HS-27A (cell line): ENCODE measurements at places on chromosomes 4 and X.

- DNase-seq, result no peak
Observed at GRCh38 chrX:21870494-21870893, 14.7 kb downstream of the YY2 start.

GRCh38 chr4:46503739-46504138 lies 113.8 kb upstream of the GABRA2 start:
- no peak for DNase-seq

- no peak for DNase-seq
Observed at GRCh38 chr4:166655231-166655630, 579.1 kb downstream of the SPOCK3 start.

DNA sequence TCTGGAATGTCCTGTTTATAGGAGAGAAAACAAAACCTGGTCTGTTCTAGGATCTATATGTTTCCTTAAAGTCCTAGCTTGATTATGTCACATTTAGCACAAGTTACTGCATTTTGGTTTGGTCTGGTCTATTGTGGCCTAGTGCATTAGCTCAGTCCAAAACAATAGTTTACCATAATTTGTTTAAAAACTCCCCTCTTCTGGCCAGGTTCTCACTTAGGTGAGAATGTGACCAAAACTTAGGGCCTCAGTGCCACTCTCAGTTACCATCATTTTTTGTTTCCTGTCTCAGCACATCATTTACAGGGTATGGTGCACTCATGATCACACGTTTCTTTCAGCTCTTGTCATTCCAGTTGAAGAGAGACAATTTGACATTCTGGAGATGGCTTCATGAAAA lies 378.5 kb downstream of the KLHL4 start:
- DNase-seq, result no peak

- no peak for DNase-seq
Observed at GRCh38 chr4:16691450-16691849, 207.0 kb downstream of the LDB2 start.

DNA sequence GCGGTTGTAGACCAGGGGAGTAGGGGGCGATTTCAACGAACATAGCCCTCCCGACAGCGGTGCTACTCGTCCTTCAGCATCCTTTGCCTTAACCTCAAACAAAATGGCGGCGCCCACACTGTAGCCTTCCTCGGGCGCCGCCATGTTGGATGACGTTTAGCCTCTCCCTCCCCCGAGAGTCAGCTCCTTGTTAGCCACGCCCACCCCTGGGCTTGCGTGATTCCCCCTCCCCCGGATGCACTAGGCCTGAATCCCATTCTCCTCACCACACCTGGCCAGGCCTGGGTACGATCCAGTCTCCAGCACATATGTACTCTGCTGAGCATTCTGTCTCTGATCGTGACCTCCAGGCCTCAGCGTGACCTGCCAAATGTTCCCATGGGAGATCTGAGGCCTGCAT lies 49.0 kb upstream of the ZNF157 start:
- DNase-seq, result no peak

GRCh38 chr4:169263791-169264392 lies 6.9 kb downstream of the SH3RF1 start:
- no peak for DNase-seq

DNA sequence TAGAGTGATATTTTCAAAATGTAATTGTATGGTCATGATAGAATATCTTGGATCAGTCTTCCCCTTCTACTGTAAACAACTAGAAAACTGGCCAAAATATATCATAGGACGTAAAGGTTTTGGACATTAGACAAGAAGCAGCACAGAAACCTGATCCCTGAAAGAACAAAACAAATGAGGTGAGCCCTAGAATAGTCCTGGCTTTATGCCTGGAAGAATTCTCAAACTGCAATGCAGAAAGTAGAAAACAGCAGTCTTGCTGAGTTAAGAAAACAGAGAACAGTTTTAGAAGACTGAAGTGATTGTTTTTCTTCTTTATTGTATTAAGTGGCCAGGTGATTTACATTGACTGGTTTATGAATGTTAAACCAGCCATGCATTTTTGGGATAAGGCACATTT lies 19.5 kb downstream of the NSUN7 start:
- DNase-seq, result no peak

GRCh38 chr4:123378794-123379193 lies 17.8 kb upstream of the SPRY1 start:
- no peak for DNase-seq

- no peak for DNase-seq
Observed at GRCh38 chr4:138555584-138555983, 313.4 kb upstream of the SLC7A11 start.

- peak; percentile 11 for DNase-seq
Observed at GRCh38 chr4:47315346-47315745, 148.2 kb downstream of the COMMD8 start.

DNA sequence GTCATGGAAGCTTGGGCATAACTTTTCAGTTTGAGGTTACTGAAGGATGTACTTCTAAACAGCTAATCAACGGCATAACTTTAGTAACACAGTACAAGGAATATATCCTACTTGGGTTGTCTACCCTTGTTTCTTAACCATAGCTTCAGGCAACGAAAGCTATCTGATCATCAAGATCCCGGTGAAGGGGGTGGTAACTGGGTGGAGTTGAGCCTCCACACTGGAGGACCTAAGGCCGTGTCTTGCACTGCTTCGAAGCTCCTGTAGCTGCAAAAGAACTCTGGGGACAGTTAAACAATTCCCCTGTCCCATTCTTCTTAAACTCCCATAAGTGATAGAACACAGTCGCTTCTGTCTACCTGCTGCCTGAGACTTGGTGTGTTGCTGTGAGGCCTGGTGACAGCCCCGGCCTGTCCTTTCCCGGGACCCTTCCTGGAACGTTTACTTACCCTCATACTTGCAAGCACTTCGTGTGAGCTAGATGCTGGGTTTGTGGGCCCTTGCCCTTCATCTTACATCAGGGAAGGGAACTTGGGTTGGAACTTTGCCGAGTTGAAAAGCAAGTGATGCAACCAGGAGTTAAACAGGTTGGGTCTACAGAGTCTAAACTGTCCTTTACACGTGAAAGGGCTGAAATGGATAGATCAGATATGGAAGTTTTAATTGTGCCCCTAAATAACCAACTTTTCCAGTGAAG lies 5.8 kb upstream of the WDR1 start:
- no peak for DNase-seq

- DNase-seq, result no peak
Observed at GRCh38 chr4:62232814-62233213, 1032.7 kb downstream of the ADGRL3 start.

- no peak for DNase-seq
Observed at GRCh38 chrX:136779346-136779781, 1.4 kb downstream of the ARHGEF6 start.

- no peak for DNase-seq
Observed at GRCh38 chr4:75708218-75708691, 16.1 kb upstream of the USO1 start.

- no peak for DNase-seq
Observed at GRCh38 chrX:138082896-138083295, 517.0 kb downstream of the ZIC3 start.

DNA sequence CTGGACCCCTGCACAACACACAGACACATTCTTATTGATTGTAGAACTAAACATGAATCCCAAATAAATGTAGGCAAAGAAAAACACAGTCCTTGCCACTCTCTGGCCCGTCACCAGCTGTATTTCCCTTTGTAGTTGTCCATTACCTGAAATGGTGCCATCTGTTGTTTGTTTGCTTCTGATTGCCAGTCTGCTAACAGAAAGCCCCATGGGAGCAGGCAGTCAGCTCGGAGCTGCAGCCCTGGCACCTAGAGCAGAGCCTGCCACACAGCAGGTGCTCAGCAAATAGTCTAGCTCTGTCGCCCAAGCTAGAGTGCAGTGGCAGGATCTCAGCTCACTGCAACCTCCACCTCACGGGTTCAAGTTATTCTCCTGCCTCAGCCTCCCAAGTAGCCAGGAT lies 28.9 kb downstream of the CPLX1 start:
- DNase-seq, result no peak

DNA sequence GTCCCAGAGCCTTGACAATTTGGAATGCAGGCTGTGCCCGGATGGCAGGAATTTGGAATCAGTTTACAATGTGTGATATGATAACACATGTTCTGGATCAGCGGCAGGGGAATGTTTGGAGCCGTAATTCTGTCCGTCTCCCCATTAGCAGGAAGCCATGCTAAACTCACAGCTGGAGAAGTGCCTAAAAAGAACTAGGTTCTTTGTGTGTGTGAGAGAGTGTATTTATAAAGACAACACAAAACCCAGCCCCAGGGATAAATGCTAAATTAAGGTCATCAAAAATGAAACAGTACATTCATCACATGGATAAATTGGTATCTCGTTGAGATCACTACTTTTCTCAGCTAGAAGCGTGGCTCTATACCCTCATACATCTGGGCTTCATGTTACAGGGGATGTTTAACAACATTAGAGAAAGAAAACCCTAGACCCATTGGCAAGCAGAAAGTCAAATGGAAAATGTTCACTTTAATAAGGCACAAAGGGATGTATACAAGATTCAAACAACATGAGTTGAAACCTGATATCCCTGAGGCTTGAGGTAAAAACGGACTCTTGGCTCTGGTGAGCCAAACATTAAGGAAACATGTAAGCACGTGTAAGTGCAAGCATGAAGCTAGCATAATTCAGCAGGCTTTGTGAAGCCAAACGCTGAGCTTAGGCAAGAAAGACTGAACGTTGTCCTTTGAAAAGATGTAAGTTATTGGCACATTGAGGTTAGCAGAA lies 18.0 kb upstream of the TMEM131L start:
- no peak for DNase-seq

GRCh38 chrX:16096141-16096540 lies 27.2 kb upstream of the GRPR start:
- no peak for DNase-seq

DNA sequence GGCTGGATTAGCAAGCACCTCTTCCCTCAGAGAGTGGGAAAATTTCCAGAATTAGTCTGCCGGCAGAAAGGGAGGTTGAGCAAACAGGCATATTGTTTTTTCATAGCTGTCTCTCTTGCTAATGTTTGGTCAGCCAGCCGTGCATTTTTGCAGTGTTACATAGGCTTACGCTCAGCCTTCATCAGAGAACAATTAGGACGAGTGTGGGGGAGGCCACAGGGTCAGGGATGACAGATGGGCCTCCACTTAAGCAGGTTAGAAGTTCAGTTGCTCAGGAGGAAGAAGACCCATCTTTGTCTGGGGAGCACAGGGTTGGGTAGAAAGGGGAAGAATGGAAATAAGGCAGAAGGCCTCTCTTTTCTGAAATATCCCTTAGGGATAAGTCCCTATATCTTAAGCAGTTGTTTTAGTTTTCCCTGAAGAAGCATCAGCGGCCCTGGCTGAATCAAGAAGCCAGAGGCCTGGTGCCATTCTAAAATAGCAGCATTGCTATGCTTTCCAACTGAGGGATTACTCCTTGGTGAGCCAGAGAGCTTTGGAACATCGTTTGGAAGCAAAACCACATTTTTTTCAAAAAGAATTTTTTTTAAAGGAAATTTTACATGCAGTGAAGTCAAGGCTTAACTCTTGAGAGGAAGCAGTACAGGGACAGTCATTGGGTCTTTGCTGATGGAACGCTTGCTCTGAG lies 118.8 kb downstream of the SMIM20 start:
- DNase-seq, result no peak

DNA sequence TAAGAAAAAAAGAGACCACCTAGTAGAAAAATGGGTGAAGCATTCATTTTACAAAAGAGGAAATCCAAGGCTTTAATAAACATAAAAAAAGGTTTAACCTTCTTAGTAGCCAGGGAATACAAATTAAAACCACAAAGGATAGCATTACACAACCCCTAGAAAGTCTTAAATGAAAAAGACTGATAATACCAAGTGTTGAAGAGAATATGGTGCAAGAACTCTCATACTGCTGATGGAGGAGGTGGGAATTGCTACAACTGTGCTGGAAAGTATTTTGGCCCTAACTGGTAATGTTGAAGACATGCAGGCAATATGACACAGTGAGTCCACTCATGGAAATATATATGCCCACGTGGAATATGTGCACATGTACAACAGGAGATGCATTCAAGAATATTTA lies 22.5 kb downstream of the ZNF41 start:
- no peak for DNase-seq

GRCh38 chrX:48696909-48697727 lies 584 bp downstream of the SUV39H1 start:
- peak; percentile 17 for DNase-seq

DNA sequence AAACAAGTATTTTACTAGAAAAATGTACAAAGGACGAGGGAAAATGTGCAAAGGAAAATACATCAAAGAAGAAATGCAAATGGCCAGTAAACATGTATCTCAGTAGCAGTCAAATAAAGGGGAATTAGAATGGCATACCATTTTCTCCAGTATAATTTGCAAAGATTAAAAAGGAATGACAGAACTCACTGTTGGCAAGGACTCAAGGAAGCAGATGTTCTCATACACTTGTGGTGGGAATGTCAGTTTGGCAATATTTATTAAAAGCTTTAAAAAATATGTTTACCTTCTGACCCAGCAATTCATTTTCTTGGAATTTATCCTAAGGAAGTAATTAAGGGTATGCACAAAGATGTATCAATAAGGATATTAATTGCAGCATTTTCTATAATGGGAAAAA lies 7.6 kb downstream of the CLCN5 start:
- no peak for DNase-seq

- no peak for DNase-seq
Observed at GRCh38 chr4:12889054-12889453, 595.1 kb downstream of the RAB28 start.

GRCh38 chr4:1727117-1728031 lies 6.1 kb downstream of the TACC3 start:
- no peak for DNase-seq

GRCh38 chr4:19301527-19301926 lies 950.2 kb upstream of the SLIT2 start:
- DNase-seq, result no peak

- no peak for DNase-seq
Observed at GRCh38 chrX:75547783-75548182, 24.9 kb upstream of the ZDHHC15 start.

DNA sequence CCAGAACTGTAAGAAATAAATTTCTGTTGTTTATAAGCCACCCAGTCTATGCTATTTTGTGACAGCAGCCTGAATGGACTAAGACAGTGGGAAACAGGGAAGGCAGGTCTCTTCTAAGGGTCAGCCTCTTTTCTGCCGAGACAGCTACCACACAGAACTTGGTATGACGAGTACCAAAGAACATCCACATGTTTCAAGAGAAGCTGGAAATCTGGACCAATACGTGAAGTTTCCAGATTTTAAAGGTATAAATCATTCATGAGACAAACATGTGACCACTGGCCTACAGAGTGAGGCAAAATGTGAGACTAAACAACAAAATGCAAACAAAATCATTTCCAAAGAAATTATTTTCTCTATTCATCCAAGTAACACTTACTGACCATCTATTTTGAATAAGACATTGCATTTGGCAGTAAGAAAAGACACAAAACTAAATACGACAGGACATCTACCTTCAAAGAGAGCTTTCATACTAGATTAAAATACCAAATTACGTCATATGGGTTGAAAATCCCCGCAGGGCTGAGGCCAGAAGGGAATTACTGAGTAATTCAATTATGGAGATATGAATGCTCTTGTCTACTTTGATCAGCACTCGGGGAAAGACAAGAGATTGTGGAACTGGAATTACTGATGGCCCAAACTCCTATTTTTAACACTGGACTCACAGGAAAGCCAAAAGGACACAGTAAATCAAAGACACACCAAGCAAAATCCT lies 7.2 kb downstream of the SCARB2 start:
- DNase-seq, result no peak
